ENCODE measurements at places on chromosomes 6 and 20.

GRCh38 chr6:72417759-72418158 is 204.1 kb upstream of the KCNQ5 start:
- DNase-seq, result no peak

GRCh38 chr6:135449246-135449645 is 48.3 kb downstream of the AHI1 start:
- no peak for DNase-seq

- DNase-seq, result no peak
Measured at GRCh38 chr6:52230685-52231084, 13.6 kb downstream of the IL17F start.

- no peak for DNase-seq
Measured at GRCh38 chr6:156954816-156955215, 177.6 kb downstream of the ARID1B start.

GRCh38 chr20:5657190-5657875 is 92.9 kb upstream of the SHLD1 start:
- DNase-seq, result no peak

- DNase-seq, result no peak
Measured at GRCh38 chr6:135129136-135129856, 51.8 kb upstream of the MYB start.
